ENCODE measurements at places on chromosomes 5 and 9.
A peak's percentile ranks its signal among the peaks of the same experiment; 100 is the strongest.

GRCh38 chr9:38233796-38234355 lies 158.6 kb upstream of the ALDH1B1 start:
- no peak for DNase-seq

GRCh38 chr5:134464988-134465815 lies 53.5 kb upstream of the CDKN2AIPNL start:
- no peak for DNase-seq

DNA sequence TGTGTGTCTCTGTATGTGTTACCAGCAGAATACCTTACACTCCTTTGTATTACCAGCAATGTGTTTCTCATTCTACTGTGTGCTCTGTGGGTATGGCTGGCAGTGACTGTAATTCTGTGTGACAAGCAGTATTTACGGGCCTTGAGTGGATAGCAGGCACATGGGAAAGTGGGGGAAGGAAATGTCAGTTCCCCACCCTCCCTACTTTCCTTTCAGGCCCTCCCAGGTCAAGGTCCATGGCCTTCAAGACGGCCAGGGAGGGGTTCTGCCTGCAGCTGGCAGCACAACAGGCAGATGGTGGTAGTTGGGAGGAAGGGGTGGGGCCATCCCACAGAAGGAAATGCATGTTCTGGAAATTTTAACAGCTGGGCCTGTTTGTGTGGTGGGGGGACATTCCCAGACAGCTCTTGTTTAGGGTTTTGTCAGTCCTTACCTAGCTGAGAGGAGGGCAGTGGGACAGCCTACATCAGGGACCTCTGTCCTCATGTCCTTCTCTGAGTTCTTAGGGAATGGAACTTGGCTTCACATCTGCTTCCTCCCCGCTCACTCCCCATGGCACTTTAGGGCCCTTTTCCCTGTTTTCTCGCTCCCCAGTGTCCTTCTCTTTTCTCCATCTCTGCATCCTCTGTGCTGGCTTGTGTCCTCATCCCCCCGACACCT lies 14.6 kb upstream of the TNIP1 start:
- no peak for DNase-seq

GRCh38 chr9:137083394-137084004 lies 3.3 kb upstream of the MAN1B1 start:
- peak; percentile 99 for DNase-seq

DNA sequence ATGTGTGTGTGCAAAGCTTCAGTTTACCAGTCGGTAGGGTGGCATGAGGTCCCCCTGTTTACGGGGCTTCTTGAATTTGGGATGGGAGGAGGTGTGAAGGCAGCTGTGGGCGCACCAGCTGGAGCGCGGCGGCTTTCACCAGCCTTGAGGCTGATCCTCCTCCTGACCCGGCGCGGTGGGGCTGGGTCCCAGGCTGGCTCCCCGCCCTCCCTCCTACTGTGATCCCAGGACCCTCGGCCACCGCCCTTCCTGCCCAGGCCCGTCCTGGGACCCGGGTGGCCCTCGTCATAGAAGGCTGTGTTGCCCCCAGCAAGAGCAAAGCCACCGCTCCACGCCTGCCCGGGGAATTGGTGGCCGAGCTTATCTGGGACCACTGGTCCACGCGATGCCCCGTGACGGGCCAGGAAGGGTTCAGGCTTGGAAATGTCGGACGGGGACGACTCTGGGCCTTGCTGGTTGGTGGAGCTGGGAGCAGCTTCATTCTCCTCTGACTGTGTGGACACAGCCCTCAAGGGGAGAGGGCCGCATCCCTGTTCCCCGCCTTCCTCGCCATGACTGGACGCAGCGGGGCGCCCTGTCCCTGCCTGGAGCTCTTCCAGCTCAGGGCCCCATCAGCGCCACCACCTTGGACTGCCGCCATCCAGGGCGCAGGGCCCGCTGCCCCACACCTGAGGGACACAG lies 271.1 kb upstream of the IRX1 start:
- no peak for DNase-seq

DNA sequence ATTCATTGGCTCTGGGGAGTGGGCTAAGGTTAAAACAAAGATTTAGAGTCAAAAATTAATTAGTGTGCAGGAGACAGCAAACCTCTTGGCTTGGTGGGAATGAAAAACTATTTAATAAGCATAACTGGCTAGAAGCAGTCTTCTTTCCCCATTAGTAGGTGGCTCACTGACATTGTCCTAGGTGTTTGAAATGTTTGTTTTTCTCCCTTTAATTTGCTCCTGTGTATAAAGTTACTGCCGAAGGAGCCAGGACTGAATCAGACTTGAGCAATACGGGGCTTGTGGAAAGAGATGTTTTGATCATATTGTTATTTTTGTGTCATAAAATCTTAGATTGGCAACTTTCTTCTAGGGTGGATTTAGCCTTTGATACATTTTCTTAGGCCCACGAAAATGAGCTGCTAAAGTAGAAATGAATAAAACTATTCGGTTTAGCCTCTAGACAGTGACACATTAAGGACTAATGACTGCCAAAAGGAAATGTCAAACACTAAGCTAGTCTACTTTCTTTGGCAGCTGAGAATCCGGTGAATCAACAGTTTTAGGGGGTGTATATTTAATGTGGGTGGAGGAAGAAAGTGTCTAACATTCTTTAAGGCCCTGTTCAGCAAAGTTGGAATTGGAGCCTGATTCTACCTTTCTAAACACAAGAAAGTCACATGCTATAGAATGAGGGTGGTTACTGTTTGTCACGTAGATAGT lies 30.2 kb downstream of the LRRTM2 start:
- peak; percentile 45 for DNase-seq

DNA sequence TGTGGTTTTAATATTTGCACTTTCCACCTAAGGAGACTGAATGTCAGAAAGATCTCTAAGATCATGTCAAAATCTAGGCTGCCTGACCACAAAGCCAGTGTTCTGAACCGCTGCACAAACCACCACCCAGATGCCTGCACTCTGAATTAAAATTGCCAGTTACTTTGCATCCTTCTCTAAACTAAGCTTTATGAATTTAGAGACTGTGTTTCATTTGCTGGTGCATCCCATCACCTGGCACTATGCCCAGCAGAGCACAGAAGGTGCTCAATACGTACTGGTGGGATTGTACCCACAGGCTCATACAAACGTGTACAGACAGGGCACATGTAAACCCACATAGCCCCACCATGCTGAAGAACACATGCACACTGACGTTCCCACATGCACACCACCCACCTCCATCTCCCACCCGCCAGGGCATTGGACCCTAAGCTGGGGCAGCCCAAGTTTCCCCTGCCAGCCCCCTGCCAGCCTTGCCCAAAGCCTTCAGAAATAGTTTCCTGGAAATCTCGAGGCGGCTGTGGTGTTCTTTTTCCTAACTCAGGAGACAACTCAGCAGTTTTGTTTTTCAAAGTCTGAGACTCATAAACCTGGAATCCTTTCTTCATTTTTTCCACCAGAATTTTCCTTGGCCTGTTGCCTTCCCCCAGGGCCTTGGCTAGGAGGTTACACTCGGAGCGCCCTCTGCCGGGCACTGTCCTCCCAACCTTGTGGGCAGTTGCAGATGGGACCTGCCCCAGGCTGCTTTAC lies 9.6 kb upstream of the TRAF1 start:
- peak; percentile 93 for DNase-seq

- DNase-seq: no peak
Measured at GRCh38 chr5:14435481-14435880, 146.1 kb upstream of the OTULINL start.

- DNase-seq: no peak
Measured at GRCh38 chr9:128809036-128809599, 9.2 kb upstream of the ENDOG start.

GRCh38 chr9:116555556-116556155 lies 131.4 kb upstream of the TRIM32 start:
- no peak for DNase-seq

DNA sequence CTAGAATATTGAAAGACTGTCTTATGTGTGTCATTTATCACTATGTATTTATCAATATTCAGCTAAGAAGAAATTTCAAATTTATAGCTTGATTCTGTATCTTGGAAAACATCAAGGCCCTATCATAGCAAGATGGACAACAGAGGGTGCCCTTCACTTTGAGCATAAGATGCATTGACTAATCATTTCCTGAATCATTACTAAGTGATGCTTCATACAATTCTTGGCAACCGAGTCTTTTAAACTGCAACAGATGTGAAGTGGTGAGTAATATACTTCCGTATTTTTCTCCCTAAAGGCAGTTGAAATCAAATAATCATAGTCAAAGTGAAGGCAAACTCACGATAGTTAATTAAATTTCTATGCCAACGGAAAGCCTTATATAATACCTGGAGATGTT lies 318.6 kb upstream of the RGMB start:
- peak; percentile 100 for DNase-seq

GRCh38 chr5:9851458-9851857 lies 221.3 kb upstream of the TAS2R1 start:
- peak; percentile 64 for DNase-seq

GRCh38 chr5:51665251-51665593 lies 282.0 kb downstream of the ISL1 start:
- no peak for DNase-seq

GRCh38 chr9:110323818-110324217 lies 13.8 kb downstream of the TXNDC8 start:
- no peak for DNase-seq

DNA sequence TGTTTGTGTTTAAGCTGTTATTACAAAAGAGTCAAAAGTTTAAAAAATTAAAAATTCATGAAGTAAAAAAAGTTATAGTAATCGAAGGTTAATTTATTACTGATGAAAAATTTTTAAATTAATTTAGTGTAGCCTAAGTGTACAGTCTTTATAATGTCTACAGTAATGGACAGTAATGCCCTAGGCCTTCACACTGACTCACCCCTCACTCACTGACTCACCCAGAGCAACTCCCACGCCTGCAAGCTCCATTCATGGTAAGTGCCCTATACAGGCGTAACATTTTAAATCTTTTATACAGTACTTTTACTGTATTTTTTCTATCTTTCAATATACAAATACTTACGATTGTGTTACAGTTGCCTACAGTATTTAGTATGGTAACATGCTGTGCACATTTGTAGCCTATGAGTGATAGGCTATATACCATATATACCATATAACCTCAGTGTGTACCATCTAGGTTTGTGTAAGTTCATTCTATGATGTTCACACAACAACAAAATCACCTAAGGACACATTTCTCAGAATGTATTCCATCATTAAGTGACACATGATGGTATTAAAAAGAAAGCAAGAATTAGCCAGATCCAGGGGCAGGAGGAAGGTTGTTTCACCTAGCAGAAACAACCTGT lies 40.1 kb downstream of the DCAF10 start:
- peak; percentile 86 for DNase-seq

DNA sequence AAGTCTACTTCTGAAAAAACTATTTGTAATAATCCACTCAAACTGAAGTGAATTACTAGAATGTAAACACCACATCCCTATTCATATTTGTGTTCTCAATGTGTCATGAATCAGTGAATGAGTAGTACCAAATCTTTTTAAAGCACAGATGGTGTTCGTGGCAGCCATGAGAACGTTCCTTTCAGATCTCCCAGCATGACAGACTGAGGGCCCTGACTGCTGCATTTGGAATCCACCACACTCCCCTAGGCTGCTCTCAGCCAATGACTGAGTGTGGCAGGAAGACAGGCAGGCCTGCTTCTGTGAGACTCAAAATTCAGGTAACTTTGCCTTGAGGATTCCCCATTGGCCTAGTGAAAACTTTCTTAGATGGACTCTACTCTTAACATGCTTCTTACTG lies 10.9 kb upstream of the JMY start:
- DNase-seq: no peak

DNA sequence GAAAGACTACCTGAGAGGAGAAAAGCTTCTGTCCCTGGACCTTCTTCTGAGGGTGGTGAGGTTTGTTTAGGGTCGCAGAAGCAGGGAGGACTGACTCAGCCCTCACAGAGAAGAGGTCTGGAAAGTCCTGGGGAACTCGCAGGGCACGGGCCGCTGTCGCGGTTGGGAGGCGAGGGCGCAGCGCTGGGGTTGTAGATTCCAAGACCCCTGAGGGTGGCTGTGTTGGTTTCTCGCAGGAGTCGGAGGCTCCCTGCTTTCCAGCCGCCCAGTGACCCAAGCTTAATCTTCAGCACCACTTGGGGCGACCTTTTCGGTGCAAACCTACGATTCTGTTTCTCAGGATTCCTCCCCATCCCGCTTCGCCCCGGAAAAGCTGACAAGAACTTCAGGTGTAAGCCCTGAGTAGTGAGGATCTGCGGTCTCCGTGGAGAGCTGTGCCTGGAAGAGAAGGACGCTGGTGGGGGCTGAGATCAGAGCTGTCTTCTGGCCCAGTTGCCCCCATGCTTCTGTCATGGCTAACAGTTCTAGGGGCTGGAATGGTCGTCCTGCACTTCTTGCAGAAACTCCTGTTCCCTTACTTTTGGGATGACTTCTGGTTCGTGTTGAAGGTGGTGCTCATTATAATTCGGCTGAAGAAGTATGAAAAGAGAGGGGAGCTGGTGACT lies 482 bp downstream of the SLC27A6 start:
- DNase-seq: no peak

DNA sequence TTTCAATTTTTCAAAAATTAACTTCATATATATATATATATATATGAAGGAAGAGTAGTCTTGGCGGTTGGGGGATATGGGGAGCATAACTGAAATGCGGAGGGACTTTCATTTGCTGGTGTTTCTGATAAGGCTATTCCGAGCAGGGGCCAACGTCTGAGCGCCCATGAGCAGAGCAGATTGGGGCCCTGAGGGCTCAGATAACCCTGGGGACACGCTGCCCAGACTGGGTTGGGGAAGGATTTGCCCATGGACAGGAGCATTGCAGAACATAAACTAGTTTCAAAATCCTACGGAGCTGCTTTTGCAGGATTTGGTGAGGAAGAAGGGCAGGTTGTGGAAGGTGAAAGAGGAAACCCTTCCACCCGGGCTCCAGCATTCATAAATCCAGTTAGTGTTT lies 240.2 kb downstream of the IRX1 start:
- DNase-seq: no peak

GRCh38 chr5:179060116-179061008 lies at the start of gene ZNF354C:
TSS of gene ZNF354C (plus strand) at chr5:179060373. CDS start at chr5:179062069, 1,696 bp downstream.
- DNase-seq: no peak

GRCh38 chr9:95315108-95315746 lies 2.3 kb downstream of the FANCC start:
- DNase-seq: no peak

- DNase-seq: no peak
Measured at GRCh38 chr5:95953021-95953702, 8.5 kb downstream of the ELL2 start.

DNA sequence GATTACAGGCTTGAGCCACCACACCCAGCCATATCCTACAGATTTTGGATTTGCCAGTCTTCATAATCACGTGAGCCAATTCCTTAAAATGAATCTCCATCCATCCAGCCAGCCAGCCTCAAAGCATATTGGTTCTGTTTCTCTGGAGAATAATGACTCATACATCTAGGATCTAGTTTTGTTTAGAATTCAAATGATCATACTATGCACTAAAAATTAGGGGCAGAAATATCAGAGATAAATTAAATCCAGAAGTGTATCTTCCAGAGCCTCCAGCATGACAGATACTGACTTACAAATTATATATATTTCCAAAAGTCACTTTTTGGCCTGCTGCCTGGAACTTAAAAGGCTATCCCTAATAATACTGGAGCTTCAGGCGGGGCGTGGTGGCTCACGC lies 119.1 kb upstream of the NR5A1 start:
- no peak for DNase-seq
